ENCODE measurements at places on chromosomes 16 and 17.

- DNase-seq = no peak
Measured at GRCh38 chr17:63041722-63042121, 75.7 kb downstream of the TANC2 start.

DNA sequence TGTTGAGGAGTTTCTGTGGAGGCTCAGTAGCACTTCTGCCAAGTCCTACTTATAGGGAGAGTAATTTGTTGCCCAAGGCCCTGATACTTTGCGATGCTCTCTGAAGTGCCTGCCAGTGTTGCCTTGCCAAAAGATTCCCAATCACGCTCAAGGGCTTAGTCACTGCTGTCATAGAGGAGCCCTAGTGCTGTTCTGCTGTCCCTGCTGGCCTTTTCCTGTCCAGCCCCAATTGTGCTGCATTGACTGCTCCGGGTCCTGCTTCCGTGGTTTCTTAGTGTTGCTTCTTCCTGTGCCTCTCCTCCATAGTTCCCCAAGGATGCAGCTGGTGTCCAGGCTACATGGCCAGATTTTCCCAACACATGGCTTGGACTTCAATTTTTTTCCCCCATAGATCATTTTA is 13.9 kb downstream of the NUP93 start:
- DNase-seq = no peak

DNA sequence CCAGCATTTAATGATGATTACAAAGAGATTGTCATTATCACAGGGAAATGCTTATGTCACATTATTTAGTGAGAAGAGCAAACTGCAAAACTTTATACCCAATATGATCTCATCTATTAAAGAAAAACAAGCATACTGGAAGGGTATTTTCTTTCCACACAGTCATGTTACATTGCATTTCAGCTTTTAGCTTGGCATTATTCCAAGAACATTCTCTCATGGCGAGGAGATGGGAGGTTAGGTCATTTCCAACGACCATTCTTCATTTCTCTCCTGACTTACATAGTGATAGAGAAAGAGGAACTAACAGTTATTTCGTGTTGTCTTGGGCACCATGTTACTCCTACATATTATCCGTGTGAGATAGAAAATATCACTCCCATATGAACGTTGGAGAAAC is 309.4 kb upstream of the XYLT1 start:
- DNase-seq = no peak

DNA sequence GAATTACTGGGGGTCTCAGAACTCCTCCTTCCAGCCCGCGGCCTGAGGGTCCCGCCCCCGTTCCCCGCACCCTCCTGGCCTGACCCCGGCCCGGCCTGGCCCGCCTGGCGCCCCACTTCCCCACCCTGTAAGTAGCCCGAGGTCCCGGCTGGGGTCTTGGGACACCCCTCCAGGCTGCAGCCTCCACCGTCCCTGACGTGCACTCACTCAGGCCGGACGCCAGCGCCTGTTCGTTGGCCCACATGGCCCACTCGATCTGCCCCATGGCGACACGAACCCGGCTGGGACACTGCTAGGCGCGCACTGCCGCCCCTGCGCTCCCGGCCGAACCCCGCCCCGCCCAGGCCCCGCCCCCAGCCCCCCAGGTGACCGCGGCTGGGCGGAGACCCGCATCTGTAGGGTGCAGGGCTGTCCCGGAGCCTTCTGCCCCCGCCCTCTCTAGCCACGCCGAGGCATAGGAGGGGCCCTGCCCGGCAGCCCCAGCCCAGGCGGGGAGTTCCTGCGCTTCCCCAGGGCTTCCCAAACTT is at the start of gene CYBA:
Gene CYBA, minus strand, starts transcription at position 305 of the 527 bp plus-strand sequence. Its CDS starts 40 bp downstream, at position 265.
- no peak for DNase-seq

- DNase-seq = no peak
Measured at GRCh38 chr16:74117798-74118197, 178.8 kb upstream of the PSMD7 start.

- no peak for DNase-seq
Measured at GRCh38 chr17:47603830-47604597, 45.7 kb upstream of the KPNB1 start.

GRCh38 chr16:67919622-67920221 is 11.9 kb downstream of the CTRL start:
- no peak for DNase-seq

Measured in progenitor cell of endocrine pancreas (in vitro differentiated cells).